ENCODE measurements at places on chromosomes 6 and 20. TPM values are rescaled to one million over a fixed set of nuclear protein-coding genes. Genes with fewer than 3 reads are reported as not detected.

GRCh38 chr6:118186672-118187567, 279.9 kb downstream of the SLC35F1 start:
- H3K36me3 ChIP-seq = no peaks in the 10 kb centered on the region
- H3K4me3 ChIP-seq = no peak overlapping the region
- no peak for DNase-seq
- H3K4me1 ChIP-seq = no peaks in the 10 kb centered on the region

DNA sequence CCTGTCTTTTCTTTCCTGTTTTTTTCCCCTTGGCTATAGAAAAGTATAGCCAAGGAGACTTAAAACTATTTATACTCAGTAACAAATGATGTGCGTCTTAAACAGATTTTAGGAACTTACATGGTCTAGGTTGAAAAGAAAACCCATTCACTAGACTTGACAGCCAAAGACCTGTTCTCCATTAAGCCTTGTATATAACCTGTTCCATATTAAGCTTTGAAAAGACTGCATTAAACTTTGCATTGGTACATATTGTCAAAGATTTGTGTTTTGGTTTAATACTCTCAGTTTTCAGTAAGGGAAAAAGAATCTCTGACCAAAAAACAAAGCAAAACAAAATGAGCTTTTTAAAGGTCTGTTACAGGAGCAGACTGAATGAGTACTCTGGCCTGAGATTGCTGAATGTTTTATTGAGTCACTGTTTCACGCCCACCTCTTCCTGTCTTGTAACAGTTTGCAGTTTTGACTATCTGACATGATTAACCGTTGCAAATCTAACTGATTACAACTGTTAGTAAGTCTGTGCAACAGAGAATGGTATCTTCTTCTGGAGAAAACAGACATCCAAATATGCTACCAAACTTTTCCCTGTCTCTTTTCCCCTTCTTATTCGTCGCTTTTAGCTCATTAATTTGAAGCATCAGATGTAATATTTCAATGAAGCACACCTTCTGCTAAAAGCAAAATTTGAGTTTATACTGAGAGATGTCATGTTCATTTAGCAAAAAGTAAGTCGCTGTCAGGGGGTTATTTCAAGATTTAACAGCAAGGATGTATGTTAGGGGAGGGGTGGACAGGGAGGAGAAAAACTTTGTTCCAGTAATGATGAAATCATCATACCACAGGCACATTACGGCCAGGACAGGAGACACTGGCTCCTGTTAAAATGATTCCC, 59.1 kb upstream of the SUPT3H start:
- no peak for DNase-seq
- no peaks in the 10 kb centered on the region for H3K36me3 ChIP-seq
- H3K27me3 ChIP-seq = no peaks in the 10 kb centered on the region
- H3K4me1 ChIP-seq = peaks cover 13% of the 10 kb centered on the region
- H3K4me3 ChIP-seq = no peak overlapping the region

GRCh38 chr6:149566410-149567193, 427 bp downstream of the GINM1 start:
- H3K27me3 ChIP-seq = no peaks in the 10 kb centered on the region
- no peaks in the 10 kb centered on the region for H3K36me3 ChIP-seq
- peak overlapping the region; percentile 82 for H3K27ac ChIP-seq
- H3K4me1 ChIP-seq = peaks cover 15% of the 10 kb centered on the region

Gene EYS
- not detected for total RNA-seq

Gene ULBP1
- total RNA-seq = not detected

Measured in T-cell (primary cell).